ENCODE measurements at places on chromosomes 7 and 10. TPM values are rescaled to one million over a fixed set of nuclear protein-coding genes. Genes with fewer than 3 reads are reported as not detected.

ACBD7 gene
- total RNA-seq: 1.1 TPM

IDI2 gene
- not detected for total RNA-seq

INSIG1 gene
- 89.6 TPM for total RNA-seq

CALCR gene
- 0.66 TPM for total RNA-seq

RTKN2 gene
- 0.16 TPM for total RNA-seq

ORAI2 gene
- 8.3 TPM for total RNA-seq
